ENCODE measurements at places on chromosomes 4 and X. TPM values are rescaled to one million over a fixed set of nuclear protein-coding genes. Genes with fewer than 3 reads are reported as not detected.

CXCL1 gene
- total RNA-seq = 4.5 TPM

CT45A6 gene
- not detected for total RNA-seq

PGAM4 gene
- total RNA-seq = not detected

SPIN2A gene
- 0.44 TPM for total RNA-seq

CPLX1 gene
- total RNA-seq = 0.50 TPM

ART3 gene
- not detected for total RNA-seq

PRRG1 gene
- total RNA-seq = 42.5 TPM

CITED1 gene
- total RNA-seq = 0.16 TPM
